Stimulated activated CD8-positive, alpha-beta memory T cell treated with anti-CD3 and anti-CD28 coated beads, Interleukin-2, amount 100 ng/mL, for 48 hours (primary cell): ENCODE measurements at places on chromosomes 6 and 20.

DNA sequence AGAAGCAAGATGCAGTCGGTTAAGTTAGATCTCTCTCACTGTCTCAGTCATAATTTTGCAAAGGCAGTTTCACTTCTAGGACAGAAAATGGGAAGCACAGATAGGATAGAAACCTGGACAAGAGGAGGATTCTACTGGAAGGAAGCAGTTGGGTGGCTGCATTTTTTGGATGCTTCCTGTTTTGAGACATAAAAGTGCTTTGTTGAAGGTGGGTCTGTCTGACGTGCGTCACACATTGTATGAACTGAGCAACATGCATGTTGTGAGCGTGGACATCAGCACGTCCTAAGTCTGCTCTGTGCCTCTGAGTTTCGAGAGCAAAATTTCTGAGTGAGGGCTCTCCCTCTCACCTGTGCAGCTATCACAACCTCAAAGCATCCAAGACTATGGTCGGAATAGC is 68.7 kb upstream of the SNX9 start:
- DNase-seq, result no peak

- no peak for DNase-seq
Observed at GRCh38 chr6:112475083-112475482, 128.0 kb downstream of the RFPL4B start.

GRCh38 chr6:45416700-45417099 is 39.0 kb upstream of the SUPT3H start:
- DNase-seq, result no peak

DNA sequence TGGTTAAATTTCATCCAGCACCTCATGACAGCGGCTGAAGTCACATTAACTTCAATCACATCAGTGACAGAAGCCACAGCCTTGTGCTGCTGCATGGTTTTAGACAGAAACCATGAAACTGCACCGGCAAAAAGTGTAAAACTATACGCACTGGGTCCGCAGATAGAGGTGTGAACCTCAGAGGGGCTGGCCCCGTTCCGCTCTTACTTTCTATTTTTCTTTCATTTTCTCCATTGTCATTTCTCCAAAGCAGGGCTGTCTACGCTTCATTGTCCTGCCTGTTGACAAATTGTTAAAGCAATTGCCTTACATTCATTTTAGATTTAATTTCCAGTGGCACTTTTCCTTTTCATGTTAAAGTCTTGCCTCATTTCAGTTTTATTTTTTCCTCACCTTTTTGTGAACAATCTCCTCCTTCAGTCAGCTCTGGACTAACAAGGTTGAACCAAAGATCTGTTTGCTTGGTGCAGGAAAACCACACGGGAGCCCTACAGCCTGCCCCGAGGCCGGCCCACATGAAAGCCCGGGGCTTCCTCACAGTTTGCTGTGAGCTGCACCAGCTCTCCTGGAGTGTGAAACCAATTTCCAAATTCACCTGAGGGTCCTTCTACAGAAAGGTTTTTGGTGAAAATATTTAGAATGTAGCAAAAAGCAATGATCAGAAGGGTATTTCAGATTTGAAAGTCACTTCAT is 63.7 kb downstream of the PRR18 start:
- DNase-seq, result no peak

- DNase-seq, result no peak
Observed at GRCh38 chr6:32954986-32955802, 2.3 kb upstream of the HLA-DMA start.

DNA sequence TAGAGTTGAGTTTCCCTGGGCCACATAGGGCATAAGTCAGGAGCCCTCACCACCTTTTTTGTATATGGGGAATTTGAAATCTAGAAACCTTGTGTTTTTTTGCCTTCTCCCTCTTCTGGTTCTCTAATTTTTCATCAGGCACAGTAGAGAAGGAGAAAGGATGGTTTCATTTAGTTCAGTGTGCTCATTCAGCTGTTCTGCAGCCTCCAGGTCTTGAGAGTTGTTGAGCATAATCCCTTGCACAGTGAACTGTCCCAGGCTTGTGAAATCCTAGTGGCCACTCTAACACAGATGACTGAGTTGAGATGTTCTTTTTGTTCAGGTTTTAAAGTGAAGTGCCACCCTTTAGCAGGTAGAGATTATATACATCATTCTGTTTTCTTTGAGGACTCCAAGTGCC is 183.5 kb downstream of the CDKAL1 start:
- no peak for DNase-seq

- no peak for DNase-seq
Observed at GRCh38 chr6:127857051-127857637, 43.7 kb downstream of the THEMIS start.

- no peak for DNase-seq
Observed at GRCh38 chr6:154127657-154128056, 88.6 kb downstream of the OPRM1 start.

GRCh38 chr6:42644211-42644610 is 78.2 kb downstream of the PRPH2 start:
- no peak for DNase-seq

- DNase-seq, result no peak
Observed at GRCh38 chr6:18601516-18602020, 214.4 kb downstream of the RNF144B start.

GRCh38 chr6:121106962-121107361 is 227.3 kb downstream of the TBC1D32 start:
- no peak for DNase-seq

DNA sequence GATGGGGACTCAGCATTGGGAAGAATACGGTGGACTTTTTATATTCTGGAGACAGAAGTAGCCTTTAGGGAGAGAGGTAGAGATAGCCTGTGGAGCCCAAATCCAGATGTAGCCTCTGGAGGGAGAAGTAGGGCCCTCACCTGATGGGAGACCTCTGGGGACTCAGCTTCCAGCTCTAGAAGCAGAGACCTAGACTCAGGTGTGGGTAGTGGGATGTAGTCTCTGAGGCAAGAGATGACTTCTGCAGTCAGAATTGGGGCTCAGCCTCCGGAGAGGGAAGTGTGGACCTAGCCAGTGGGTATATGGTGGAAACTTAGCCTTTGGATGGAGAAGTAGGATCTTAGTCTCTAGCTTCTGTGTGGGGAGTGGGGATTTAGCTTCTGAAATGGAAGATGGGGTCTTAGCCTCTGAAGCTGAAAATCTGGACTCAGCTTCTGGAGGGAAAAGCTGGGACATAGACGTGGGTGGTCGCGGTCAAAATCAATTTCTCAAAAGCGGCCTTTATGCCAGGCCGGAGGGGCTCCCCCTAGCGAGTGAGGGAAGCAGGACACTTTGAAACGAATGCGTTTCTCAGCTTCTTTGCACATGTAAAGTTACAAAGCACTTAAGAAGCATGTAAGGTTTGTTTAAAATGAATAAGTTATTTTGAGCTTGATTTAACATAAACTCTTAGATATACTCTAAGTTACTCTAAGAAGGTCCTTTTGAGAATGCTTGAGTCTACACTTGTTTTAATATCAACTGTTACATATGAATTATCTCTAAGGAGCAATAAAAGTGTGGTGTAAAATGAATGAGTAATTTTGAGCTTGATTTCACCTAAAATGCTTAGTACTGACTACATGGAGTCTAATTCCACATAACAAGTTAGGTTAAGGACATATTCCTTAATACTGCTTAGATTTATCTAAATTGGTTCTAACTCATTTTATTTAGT is 12.9 kb upstream of the ZNF343 start:
- DNase-seq, result peak; percentile 53

DNA sequence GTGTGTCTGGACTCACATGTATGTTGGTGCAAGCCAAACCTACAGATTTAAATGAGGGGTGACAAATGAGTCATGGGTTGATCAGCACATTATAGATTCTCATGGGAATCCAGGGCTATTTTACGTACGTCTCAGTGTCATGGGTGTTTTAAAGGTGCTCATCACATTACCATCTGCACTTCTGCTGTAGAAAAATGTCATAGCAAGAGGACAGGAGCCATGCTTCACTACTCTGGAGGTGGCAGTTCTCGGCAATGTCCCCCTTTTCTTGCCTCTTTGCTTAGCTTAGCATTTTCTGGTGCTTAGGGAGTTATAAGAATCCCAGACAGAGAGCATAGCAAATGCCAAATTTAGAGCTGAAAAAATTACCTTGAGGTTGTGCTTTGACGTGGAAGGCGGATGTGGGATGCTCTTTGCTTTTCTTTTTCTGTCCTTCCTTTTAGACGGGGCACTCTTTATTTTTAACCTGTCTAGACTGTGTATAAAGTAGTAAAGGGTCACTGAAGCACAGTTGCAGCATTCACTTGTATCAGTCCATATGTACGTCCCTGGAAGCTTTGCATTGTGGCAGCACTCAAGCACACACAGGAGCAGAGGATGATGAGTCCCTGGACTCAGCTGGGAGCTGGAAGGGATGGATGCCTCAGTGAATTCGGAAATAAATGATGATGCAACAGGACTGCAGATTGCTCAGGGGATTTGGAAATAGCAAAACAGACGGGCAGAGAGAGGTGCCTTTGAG is 139.7 kb downstream of the SYNDIG1 start:
- no peak for DNase-seq

GRCh38 chr6:168301648-168302398 is 17.8 kb downstream of the DACT2 start:
- DNase-seq, result no peak

- DNase-seq, result no peak
Observed at GRCh38 chr6:38593409-38593808, 46.3 kb downstream of the BTBD9 start.

GRCh38 chr6:136726837-136727557 is 65.3 kb downstream of the MAP3K5 start:
- no peak for DNase-seq

DNA sequence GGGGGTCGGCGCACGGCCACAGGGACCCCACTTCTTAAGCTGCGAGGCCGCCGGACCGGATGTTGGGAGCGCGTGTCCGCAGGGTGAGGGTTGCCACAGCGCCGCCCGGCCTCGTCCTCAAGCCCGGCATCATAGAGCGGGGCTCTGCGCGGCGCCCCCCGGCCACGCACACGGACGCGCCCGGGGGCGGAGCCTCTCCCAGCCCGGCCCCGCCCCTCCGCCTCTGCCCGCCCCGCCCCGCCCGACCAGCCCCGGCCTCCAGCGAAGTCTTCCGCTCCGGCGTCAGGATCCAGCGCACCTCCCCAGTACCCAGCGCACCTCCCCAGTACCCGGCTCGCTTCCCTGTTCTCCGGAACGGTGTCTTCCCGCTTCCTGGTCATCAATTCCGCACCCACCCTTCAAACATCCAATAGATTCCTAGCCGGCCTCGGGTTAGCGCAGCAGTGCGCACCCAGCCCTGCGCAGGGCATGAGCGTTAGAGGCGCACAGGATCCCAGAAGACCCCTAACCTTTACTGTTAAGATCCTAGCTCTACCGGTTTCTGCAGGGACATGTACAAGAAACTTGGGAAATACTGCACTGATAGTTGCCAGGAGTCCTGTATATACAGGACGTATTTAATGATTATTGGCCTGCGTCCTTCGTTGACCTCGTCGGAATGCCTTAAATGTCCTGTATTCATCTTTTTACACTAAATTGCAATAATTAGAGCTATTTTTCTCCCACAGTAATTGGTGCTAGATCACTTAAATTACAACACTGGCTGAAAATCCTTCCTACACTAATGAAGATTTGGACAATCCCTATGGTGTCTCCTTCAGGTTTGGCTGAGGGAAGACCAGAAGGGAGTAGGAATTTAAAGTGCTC is 535 bp upstream of the DNAAF9 start:
- peak; percentile 53 for DNase-seq

- no peak for DNase-seq
Observed at GRCh38 chr6:148629592-148630465, 117.0 kb upstream of the UST start.

DNA sequence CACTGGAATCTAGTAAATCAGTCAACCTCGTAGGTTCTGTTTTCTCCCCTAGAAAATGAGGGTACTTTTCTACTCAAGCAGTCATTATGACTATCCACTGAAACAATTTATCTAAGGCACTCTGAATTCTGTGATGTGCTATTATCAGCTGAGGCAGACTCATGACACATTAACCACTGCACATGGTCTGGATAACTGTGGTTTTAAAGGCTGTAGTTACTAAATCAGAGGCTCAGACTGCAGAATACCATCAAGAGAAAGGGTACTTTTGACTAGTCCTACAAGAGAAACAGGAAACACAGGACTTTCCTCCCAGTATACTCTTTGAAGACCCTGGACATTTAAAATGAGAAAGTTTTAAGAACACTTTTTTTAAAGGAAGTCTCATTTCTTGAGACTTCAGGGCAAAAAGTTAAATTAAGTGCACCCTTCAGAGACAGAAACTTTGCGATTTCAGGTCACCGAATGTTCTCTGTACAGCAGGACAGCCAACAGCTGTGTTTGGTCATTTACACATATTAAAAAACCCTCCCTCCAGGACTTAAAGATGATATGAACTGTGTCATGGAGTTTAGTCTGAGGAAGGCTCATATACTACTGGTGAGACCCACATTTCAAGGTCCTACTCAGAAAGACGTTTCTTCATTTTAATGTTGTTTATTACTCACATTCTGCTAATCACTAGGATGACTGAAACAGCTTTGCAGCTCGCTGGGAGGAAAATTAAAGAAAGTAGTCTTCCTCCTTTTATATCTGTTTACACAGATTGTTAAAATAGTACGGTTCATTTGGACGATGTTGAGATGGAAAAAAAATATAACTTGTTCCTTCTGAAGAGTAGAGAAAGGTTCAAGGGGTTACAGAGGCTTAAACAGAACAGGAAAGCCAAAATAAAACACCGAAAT is 19.9 kb downstream of the ATXN1 start:
- DNase-seq, result no peak

DNA sequence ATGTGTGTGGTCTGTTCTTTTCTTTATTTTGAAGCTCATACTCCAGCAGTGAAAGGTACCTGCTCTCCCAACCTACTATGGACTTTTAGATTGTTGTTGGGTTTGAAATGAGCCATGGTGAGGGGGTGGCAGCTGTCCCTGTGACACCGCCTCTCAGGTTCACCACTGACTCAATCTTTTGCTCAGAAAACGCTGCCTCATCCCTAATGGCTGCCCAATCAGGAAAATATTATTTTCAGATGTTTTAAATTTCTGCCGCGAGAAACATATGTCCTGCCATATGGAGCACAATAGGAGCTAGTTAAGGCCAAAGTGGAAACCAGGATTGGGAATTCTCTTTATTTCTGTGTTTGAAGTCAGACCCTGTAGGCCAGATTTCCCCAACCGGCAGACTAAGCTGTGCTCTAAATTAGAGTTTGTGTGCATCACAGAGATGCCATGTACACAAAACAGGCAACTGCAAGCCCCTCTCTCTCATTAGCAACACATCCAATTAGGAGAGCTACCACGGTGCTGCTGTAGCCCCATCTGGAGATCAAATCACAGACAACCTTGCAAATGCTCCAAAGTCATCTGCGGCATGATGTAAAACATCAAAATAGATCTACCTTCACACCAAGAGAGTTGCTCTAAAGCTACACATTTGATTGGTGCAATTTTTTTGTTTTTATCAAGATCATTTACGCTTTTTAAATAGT is 144.1 kb upstream of the BACH2 start:
- DNase-seq, result no peak
